GM20000 (cell line): ENCODE measurements at places on chromosomes 1 and 21.

DNA sequence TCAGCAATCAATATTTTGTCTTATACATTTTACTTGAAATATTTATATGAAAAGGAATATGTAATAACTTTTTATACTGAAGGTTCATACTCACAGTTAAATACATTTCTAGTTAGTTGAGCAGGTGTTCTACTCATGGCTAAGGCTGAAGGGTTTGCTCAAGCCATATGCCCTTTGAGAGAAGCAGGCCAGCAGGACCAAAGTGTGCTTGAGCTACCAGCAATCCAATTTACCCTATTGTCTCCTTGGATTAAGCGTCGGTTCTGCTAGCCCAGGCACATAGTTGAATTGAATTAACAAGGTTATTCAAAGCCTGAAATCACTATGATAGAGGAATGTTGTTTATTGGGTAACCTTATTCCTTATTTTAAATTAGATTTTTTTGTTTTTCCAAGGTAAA is 151.5 kb upstream of the BACE2 start:
- no peak for DNase-seq

DNA sequence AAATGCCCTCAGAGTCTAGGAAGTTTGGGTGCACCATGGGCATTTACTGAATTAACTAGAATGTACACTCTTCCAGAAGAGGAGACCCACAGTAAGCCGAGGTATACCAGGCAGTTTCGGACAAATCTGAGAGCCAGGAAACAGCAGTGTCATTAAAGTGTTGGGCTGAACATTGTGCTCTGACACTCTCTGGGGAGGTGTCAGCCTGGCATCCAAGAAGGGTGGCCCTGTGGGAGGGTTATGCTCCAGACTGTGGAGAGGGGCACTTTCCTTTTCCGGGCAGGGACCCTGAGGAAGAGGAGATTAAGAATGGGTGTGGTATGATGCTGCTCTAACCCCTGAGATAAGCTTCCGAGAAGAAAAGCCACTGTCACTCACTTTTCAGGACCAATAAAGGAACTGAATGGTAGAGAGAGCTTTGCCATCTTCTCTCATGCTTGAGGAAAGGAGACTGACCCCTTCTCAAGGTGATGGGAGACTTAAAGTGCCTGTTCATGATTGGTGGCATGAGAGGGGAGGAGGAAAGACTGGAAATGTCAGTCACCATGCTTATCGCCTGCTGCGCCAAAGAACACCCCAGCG is 98.2 kb downstream of the UCK2 start:
- DNase-seq, result no peak

GRCh38 chr21:36699546-36700294 is 805 bp downstream of the SIM2 start:
- peak; percentile 51 for DNase-seq

GRCh38 chr1:99139876-99140275 is 124.4 kb upstream of the PLPPR4 start:
- no peak for DNase-seq

DNA sequence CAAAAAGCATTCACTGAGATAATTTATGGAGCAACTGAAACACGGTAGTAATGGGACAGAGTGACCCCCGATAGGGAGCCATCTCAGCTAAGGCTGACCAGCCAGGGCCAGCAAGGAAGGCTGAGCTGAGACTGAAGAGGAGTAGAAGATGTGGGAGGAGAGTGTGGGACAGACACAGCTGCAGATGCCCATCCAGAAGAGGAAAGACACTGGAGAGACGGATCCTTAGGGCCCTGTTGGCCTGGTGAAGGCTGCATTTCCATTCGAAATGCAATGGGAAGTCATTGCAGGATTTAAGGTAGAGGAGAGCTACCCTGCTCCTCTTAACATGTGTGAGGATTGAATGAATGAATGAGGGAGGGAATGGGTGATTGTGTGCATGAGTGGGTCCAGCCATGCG is 44.0 kb upstream of the LRP8 start:
- no peak for DNase-seq

- no peak for DNase-seq
Measured at GRCh38 chr1:200015811-200016210, 11.7 kb upstream of the NR5A2 start.

DNA sequence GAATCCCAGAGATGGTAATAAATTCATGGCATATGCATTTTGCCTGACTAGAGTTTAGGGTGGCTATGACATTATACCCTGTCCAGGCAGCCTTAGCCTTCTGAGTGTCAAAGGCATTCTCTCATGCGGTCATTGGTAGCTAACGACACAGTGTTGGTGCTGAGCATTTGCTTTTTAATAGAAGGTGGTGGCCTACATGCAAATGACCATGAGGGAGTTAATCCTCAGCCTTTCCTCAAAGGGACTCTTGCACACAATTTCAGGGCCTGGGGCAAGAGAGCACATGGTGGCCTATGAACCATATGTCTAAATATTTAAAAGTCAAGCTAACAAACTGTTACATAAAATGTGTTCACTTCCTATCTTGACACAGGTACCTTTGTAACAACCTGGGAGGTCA is 30.9 kb upstream of the KCNA10 start:
- no peak for DNase-seq

GRCh38 chr1:161706482-161707347 is at the start of gene FCRLA:
TSS of gene FCRLA (plus strand) at chr1:161707229. CDS start at chr1:161707265, 36 bp downstream.
- DNase-seq, result peak; percentile 68

- peak; percentile 64 for DNase-seq
Measured at GRCh38 chr21:42527489-42528158, 14.0 kb downstream of the SLC37A1 start.

DNA sequence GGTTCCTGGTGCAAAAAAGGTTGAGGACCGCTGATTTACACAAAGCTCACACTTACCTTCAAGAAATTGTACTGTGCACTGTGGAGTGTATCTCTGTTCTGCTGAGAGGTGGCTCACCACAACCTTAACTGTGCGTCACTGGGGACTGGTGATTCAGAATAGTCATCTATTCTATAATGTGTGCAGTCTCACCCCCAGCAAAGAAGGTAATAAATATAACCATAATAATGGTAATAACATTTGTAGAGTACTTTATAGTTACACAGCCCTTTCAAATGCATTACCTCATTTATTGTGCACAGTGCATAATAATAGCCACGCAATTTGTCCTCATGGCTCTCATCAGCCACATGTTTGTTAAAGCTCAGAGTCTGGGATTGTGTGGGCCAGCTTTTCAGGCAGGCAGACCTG is 59.4 kb upstream of the DUSP10 start:
- DNase-seq, result no peak

- DNase-seq, result no peak
Measured at GRCh38 chr1:172547071-172547470, 14.1 kb downstream of the SUCO start.

GRCh38 chr1:74593887-74594866 is 79.4 kb downstream of the ERICH3 start:
- no peak for DNase-seq

GRCh38 chr1:212402666-212403321 is 11.9 kb downstream of the PACC1 start:
- DNase-seq, result no peak

GRCh38 chr1:31380181-31380580 is 7.3 kb upstream of the FABP3 start:
- no peak for DNase-seq

DNA sequence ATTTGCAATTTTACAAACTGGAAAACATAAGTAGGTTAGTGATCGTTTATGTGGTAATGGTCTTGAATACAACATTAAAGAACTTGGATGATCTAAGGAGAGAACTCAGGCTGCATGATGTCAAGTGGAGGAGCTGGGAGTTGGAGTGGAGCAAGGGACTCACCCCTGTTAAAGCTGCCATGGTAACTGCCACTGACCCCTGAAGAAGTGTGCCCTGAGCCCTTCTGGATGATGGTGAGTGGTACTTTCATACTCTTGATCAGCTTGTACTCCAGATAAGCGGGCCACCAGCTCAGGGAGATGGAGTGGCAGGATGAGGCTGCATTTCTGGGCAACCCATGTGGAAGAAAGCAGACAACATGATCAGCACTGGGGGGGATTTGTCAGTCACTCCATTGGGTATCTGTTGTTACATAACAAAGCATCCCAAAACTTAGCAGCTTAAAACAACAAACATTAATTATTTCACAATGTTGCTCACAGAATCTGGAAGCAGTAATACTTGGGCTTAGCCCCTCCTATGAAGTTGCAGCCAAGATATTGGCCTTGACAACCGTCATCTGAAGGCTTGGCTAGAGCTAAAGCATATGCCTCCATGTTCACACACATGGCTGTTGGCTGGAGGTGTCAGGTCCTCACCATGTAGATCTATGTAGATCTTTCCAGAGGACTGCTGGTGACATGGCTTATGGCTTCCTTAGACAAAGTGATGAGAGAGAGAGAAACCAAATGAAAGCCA is 213.8 kb downstream of the DUSP10 start:
- no peak for DNase-seq

- DNase-seq, result no peak
Measured at GRCh38 chr1:111176678-111177077, 23.8 kb downstream of the DENND2D start.

GRCh38 chr1:66381621-66382275 is 152.2 kb upstream of the SGIP1 start:
- no peak for DNase-seq

DNA sequence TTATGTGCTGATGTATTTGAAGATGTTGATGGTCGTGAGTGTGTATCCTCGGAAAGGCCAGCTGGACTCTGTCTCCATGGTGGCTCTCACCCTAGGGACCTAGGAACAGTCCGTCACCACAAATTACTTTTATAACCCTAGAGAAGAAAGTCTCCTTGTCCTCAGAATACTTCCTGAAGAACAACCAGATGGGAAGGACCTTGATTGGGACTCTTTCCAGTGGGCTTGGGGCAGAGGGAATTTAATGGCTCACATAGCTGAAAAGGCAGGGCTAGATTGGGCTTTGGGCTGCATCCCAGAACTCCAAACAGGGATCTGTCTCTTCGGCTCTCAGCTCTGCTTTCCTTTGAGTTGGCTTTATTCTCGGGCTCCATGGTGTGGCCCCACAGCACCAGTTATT is 90.8 kb downstream of the TBX19 start:
- no peak for DNase-seq

DNA sequence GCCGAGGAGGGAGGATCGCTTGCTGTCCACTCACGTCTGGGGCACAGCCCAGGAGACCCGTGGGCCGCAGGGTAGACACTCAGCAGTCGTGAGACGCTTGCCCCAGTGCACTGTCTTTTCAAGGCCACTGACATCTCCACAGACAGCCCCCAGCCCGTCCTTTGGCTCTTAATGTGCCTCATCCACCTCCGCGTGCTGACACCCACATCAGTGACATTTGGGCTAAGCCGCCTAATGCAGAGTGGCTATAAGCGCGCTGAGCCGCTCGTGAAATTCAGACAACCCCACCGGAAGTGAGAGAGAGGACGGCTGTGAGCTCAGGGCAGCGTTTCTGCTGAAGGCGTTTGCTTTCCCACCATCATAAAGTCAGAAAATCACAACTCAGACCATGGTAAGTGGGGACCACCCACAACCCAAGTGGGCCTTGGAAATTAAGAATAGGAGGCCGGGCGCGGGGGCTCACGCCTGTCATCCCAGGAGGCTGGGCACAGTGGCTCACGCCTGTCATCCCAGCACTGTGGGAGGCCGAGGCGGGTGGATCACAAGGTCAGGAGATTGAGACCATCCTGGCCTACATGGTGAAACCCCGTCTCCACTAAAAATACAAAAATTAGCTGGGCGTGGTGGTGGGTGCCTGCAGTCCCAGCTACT is 8.4 kb downstream of the SLC35E2B start:
- DNase-seq, result peak; percentile 4

- DNase-seq, result no peak
Measured at GRCh38 chr1:170376801-170377385, 155.1 kb upstream of the GORAB start.

DNA sequence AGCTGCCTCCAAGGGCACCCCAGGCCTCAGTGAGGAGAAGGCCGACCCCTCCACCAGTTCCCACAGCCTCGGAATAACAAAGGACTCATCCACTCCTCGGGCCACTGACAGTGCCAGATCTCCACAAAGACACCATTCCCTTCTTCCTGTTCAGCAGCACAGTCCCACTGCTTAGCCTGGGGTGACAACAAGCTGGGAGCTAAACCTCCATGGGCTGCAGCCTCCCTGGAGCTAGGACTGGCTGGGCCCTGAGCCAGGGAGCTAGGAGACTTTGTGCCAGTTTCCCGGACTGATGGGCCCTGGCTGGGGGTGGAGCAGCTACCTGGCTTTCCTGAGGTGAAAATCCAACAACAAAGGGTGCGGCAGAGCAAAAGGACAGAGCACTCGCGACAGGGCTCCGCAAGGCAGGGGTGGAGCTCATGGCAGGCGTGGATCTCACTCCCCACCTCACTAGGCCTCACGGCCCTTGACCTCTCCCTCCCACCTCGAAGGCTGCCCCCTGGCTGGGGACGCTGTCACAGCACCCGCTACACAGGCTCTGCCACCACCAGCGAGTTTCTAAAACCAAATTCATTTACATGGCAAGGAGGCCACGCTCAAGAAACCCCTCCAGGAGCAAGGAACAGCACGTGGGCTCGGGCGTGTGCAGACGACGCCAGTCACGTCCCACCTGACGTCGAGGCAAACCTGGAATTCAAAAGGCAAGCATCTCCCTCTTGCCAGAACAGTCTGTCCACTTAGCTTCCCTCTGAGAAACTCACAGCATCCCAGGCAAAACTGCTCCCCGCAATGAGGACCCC is 13.8 kb downstream of the SLC35E2B start:
- DNase-seq, result peak; percentile 72

GRCh38 chr1:27111626-27112573 is 43.0 kb downstream of the SLC9A1 start:
- peak; percentile 86 for DNase-seq

DNA sequence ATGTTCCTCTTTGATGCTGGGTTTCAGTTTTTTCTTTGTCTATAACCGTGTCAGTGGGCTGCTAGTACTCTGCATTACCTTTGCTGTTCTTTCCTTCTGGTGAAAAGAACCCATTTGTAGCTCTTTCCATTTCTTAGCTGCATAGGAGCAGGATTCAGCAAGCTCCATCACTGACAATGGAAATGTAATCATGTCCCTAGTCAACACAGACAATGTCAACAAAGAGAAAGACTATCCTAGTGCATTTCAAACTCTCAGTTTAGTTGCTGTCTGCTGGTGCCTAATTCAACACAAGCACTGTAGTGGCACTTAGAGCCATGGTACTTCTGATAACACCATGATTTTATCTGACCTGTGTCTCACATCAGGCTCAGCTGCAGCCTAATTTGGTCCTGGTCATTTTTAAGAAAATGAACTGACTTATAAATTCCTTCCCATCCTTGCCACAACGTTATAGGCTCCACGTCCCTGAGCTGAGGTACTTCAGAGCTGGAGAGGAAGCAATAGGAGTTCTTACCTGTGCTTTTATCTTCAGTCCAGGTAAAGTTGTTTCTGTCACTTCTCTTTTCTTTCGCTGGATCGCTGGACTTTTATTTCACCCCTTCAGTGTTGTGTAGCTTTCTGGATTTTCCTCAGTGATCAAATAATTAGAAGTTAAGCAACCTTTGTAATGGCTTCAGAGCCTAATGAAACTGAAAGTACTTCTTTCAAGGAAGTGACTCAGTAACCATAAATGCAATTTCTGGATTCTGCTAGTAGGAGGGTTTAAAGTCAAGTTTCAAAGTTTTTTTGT is at the start of gene GBP3:
GBP3 (minus strand) TSS at position 700 of the 793 bp plus-strand sequence. CDS start 2,145 bp downstream, outside the sequence.
- DNase-seq, result peak; percentile 47

DNA sequence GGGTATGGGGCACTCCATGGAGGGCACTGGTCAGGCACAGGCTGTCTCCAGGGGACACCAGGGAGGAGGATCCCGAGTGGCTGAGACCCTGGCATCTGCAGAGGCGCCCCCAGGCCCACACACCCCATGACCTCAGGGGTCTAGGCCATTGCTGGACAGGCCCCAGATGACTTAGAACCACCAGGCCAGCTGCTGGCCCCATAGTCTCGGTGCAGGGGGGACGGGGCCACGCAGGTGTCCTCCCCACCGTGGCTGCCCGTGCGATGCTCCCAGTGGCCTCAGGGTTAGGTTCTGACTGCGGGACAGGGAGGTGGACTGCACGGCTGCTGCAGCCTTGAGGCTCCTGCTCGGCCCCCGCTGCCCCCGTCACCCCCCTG is 44.0 kb downstream of the MORN1 start:
- DNase-seq, result no peak
